ENCODE measurements at places on chromosomes 12 and 14. TPM values are rescaled to one million over a fixed set of nuclear protein-coding genes. Genes with fewer than 3 reads are reported as not detected.

LRTM2 gene
- polyA plus RNA-seq = not detected

KIF5A gene
- 0.20 TPM for polyA plus RNA-seq

NDUFA9 gene
- 150 TPM for polyA plus RNA-seq

DNA sequence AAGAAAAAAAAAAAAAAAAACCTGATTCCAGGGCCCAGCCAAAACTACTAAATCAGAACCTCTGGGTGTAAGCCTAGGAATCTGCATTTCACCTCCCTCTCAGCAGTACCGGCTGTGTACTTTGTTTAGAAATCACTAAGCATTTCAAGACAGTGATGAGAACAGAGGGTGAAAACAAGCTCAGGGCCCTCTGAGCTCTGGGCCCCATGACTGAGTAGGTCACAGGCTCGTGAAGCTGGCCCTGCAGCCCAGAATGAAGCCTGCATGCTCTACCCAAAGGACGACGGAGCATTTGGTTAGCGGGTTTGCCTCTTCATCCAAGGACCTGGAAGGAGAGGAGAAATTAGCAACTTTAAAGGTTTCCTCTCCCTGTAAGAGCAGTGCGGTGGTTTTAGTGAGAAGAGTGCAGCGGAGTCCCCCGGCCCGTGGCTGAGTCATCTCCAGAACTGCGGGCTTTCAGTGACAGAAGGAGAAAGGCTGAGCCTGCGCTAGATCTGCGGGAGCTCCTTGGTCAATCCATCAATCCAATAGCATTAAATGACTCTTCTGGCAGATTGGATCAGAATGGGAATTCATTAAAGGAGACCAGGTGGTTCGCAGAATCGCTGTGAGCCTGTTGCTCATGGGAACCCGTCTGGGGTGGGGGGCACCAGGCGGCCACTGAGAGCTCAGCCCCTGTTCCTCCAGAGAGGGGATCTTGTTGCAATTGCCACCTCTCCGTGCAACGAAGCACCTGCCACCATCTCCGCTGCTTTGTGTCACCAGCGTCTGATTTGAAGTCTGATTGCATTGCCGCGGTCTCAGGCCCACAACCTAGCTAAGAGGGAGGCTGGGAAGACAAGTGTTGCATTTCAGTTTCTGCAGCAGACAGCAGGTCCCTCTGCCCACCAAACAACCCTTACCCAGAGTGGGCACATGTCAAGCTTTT, 7.3 kb downstream of the IL31 start:
- DNase-seq = no peak

GRCh38 chr12:97061171-97061570, 154.1 kb downstream of the NEDD1 start:
- DNase-seq = no peak

DNA sequence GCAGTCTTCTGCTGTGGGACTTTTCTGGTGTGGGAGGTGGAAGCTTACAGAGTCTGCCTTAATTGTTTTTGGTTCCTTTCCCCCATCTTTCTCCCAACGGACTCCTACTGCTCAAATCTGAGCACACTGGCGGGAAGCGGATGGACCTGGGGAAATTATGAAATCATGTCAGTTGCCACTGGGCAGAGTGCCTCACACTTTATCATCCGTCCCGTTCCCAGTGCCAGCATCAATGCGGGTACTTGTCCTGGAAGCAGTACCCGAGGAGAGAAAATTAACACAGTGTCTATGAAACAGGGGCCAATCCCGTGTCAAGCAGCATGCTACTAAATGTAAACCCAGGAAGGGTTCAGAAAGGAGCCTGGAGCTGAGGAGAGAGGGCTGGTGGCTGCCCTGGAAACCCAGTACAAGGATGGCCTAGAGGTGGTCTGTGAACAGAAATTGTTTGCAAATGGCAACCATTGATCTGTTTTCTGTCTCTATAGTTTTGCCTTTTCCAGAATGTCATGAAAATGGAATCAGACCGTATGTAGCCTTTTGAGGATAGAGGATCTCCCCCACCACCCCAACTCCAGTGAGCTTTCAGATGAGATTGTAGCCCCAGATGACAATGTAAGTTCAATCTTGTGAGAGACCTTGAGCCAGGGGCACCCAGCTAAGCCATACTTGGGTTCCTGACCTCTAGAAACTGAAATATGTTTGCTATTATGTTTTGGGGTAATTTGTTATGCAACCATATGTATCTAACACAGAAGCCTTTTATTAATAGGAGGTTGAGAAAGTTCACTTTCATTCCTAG, 908 bp upstream of the CDKL1 start:
- DNase-seq = no peak

DNA sequence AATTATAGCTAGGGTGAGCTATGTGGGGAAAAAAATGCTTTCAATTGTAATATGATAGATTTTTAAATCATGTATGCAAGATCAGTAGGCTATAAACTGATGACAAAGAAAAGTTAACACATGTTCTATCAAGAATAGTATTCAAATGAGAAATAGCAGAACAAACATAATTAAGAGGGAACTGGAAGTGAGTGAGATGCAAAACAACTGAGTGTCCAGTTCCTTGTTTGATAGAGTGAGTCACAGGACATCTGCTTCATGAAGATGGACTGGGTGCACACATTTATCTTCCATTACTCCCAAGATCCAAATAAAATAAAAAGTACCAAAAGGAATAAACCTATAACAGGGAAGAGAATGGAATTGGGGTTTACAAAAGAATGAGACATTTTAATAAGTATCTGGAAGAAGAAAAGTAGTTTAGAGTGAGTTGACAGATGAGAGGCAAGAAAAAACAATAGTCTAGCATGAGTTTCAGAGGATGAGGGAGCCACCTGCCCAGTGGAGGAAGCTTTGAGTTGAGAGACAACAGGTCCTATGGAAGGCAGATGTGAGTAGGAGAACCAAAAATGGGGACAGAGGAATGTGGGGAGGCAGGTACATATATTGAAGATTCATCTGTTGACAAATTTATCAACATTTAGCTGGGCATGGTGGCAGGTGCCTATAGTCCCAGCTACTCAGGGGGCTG, 178.1 kb upstream of the ARHGAP5 start:
- no peak for DNase-seq

GRCh38 chr14:33273978-33274377, 335.3 kb downstream of the NPAS3 start:
- no peak for DNase-seq

ADSS1 gene
- 217 TPM for polyA plus RNA-seq

GRCh38 chr12:123109319-123109772, 41.5 kb downstream of the PITPNM2 start:
- DNase-seq = no peak

DNA sequence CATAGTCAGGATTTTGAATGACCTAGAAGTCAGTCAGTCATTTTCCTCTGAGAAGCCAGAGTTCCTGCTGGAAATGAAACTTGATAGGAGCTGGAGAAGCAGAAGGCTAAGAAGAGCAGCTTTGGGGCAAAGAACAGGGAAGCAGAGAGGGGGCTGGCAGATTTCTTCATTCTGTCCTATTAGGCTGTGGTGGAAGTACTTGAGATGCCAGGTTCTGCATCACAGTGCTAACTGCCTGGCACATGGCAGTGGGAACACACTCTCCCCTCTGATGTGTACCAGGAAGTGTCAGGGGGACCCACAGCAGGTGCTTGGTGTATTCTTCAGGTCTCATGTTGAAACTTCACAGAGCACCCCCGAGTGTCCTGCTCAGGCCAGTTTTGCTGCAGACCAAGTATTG, 61.0 kb downstream of the SUSD6 start:
- DNase-seq = no peak

Measured in right cardiac atrium (tissue), 5 donors.